Activated CD8-positive, alpha-beta memory T cell treated with anti-CD3 and anti-CD28 coated beads, Interleukin-2, amount 10 ng/mL, durations not matched to agents 7 days and 5 days (primary cell): ENCODE measurements at places on chromosomes 7 and 10. TPM values are rescaled to one million over a fixed set of nuclear protein-coding genes. Genes with fewer than 3 reads are reported as not detected.

DNA sequence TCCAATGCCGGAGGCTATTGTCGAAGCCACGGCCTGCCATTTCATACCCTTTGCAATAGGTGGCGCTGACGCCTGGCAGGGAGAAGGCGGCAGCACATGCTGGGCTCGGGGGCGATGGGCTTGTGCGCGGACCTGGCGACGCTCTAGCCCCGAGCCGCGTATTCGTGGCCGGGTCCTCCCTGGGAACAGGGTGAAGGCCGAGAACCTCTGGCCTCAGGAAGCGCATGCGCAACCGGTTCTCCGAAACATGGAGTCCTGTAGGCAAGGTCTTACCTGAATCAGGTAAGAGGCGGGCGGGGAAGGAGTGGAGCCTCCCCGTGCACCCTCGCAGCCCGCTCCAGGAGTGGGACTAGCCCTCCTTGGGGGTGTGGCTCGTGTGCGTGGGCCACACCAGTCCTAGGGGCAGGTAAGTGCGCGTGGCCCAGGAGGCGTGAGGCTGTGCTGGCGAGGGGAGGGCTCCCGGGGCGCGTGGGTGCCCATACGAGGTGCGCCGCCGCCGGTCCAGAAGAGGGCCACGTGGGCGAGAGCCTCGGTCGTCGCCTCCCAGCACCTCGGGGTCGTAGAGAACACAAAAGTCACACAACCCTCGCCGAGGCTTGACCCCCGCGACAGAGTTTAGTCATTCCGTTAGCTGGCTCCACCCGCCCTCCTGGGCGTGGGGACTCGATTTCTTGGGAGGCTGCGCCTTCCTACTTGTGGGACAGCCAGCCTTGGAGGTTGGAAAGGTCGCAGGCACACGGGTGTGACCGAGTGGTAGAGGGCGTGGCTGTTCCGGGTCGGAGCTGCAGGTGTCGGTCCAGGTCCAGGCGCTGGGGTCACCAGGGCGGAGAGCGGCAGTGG, 5.6 kb upstream of the MEST start:
- DNase-seq = peak; percentile 66

DNA sequence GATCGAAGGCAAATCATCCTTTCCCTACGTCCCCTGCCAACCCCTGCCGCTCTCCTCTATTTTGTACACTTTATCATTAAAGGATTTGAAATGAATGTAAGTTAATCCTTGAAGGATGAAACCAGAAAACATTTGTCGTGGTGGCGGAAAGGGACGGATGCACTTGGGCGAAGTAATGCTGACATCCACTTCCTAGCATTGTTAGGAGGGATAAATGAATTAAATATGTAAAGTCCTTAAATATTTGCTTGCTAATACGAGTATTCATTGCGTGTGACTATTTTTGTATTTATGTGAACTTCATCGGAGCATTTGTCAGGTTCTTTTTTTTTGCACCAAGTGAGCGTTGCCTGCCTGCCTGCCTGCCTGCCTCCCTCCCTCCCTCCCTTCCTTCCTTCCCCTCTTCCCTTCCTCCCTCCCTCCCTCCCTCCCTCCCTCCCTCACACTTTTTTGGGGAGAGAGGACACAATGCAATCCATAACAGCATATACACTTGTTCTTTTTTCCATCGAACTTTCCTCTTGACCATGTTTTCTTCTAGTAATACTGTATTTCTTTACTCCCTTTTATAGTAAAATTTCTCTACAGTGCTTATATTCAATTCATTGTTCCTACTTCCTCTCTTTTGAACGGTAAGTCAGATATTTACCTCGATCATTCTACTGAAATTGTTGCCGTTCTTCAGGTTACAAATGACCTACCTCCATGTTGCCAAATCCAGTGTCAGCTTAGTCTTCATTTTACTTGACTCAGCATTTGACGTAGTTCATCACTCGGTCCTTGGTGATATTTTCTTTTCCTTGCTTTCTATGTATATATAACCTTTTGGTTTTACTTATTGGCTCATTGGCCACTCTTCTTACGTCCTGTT, 831 bp downstream of the CCDC7 start:
- DNase-seq = no peak

- DNase-seq = no peak
Measured at GRCh38 chr7:17474724-17475344, 176.4 kb downstream of the AHR start.

DNA sequence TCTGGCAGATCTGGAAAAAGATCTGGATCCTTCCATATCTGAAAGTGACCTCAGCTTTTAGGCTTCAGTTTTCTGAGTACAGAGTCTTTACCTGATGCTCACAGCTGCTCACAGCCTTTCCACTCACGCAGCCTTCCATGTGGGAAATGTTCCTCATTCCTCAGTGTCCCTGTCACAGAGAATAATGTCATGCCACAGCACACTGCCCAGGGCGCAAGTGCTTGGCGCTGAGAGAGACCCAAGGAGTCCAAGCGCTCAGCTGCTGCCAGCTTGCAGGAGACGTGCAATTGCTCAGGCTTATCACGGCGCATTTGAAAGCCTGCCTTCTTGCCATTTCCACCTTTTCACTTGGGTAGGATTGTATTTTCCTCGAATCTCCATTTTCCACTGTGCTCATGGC, 271.9 kb upstream of the MKI67 start:
- DNase-seq = no peak

- DNase-seq = no peak
Measured at GRCh38 chr10:101565936-101566332, 22.1 kb downstream of the POLL start.

- DNase-seq = no peak
Measured at GRCh38 chr10:14477408-14477710, 146.6 kb upstream of the FRMD4A start.

DNA sequence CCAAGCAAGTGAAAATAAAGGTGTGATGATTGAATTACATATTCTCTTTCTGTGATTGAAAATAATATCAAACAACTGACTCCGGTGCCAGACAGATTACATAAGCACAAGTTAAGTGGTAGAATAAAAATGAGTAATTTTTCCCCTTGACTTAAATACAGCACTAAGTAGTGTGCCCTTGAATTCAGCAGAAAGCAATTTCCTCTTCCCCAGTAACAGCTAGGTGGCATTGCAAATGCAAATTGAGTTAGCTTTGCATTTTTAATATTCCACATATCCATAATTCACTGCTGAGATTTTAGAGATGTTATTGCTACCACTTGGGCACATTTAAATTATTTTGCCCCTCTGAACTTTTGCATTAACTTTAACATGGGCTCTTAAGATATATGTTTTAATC, 89.8 kb upstream of the NPVF start:
- no peak for DNase-seq

DNA sequence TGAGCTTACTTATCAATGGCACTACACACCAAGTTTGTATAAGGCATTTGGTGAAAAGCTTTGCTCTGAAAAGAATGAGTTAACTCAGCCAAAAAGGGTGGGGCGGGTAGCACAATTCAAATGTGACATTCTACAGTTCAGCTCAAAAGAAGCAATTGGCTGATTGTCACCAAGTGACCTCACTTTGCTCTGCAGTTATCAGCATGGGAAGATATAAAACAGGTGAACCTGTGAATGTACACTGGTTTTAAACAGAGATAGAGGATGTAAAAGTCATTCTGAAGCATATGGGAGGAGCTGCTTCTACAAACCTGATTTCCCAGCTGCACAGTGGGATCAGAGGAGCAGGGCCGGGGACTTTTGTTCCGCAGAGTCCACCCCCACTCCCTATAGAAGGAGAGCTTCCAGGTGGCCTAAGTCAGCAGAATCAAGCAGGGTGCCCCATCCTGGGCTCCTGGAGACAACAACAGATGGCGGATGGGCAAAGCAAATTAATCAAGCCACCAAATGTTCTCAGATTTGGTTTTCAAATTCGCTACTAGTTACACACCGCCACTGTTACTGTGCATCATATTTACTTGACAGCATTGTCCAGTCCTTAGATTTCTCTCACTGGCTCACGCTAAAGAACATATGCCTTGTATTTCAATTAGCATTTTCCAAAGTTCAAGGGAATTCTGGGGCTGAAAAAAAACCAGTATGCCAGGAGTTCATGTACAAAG, 27.5 kb upstream of the NPVF start:
- DNase-seq = no peak

GRCh38 chr7:141702047-141702567, at the start of gene DENND11:
Gene DENND11 (minus strand): TSS chr7:141702166. CDS start chr7:141702153, 13 bp downstream.
- peak; percentile 48 for DNase-seq

GRCh38 chr7:85074-85882, 107.1 kb upstream of the FAM20C start:
- DNase-seq = no peak

GRCh38 chr10:129601737-129602136, 134.7 kb downstream of the MGMT start:
- DNase-seq = no peak

DNA sequence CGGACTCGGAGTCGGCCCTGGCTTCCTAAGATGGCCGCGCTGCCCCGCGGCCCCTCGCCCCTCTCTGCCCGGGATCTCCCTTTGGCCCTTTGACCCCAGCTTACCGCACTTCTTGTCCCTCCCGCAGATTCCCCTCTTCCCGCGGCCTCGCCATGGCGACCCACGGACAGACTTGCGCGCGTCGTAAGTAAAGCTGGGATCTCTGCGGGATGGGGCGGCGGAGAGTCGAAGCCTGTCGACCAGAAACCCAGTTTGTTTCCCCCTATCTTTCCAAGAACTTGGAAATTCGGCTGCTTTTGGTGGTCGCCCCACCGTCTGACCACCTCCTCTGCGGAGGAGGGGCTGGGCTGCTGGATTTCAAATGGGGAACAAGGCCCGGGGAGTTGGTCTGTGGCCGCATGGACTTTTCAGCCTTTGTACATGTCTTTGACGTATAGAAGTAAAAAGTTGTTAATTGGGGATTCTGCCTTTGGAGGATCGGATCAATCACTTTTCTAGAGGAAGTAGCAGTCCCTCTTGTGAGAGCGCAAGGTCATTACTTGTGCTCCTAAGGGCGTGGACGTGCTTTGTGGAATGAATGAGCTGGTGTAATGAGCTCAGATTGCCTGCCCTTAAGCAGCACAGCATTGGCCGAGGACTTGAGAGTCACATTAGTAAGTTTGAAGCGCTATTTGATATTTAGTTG, 553 bp downstream of the VDAC2 start:
- DNase-seq = peak; percentile 64

DNA sequence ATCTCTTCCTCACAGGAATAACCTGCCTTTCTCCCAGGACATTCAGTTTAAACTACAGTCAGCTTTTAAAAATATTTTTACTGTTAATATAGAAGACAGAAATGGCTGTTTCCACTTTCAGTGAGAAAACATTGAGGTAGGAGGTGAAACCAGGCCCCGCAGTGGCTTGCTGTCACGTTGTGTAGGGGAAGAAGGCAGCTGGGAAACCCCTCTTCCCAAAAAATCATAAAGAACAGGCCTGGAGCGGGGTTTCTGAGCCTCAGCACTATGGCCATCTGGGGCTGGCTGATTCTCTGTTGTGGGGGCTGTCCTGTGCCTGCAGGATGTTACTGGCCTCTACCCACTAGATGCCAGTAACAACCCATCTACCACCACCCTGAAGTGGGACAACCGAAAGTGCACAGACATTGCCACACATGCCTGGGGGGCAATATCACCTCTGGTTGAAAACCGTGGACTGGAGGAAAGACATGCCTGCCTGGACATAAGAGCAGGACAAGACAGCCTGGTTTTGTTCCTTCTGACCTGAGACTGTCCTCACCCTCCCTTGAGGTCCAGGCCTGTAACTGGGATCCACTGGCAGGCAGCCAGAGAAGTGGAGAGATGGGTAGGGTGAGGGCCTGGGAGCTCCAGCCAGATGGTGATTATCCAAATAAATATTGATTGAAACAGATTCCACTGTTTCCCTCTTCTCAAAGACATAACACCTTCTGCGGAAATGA, 43.9 kb downstream of the KCNH2 start:
- DNase-seq = no peak

- no peak for DNase-seq
Measured at GRCh38 chr10:132408367-132408781, 11.4 kb downstream of the PWWP2B start.

DNA sequence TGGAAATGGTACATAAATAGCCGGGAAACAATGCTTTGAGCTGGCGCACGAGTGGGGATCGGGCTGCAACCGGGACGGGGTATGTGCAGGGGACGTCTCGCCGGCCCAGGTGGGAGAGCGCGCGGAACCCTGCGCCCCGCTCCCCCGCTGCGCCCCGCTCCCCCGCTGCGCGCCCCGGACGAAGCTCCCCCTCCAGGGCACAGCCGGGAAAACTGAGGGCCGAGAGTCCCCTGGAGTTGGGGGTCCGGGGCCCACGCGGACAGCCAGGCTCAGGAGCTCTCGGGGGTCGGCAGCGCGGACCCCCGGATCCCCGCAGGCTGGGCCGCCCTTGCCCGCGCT, 514 bp downstream of the RADIL start:
- no peak for DNase-seq

DNA sequence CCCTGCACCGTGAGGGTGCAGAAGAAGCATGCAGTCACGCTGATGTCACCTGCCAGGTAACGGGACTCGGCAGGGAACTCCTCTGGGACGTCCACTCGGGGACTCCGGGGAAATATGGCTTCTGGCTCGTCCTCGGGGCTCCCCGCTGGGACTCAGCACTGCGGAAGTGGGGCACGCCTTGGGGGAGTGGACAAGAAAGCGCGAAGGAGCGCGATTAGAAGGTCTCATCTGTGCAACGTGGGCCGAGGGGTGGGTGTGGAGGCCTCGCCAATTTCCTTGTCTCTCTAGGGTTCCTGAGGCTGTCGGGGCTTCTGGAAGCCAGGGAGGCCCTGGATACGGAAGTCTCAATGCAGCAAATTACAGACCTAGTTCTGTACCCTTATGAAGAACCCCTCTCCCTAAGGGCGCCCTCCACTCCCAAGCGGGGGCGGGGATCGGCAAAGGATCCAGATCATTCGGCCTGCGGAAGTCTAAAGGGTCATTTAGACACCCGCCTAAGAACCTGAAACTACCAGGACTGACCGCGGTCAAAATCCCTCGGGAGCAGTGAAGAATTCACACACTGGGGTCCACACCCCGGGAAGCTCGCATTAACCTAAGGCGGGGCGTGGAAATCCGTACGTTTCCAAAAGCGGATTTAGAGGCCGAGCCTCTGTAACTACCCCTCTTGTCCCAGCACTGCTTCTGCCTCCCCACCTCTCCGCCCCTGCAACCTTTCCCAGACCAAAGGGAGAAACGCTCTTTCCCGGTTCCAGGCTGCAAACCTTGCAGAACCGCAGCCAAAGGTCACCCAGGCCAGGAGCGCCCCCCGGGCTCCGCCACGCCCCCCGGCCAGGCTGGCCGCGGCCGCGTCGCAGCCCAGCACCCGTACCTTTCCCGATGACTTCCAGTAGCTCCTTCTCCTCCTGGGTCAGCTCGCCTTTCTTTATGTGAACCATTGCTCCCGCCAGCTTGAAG, 640 bp downstream of the ANKMY2 start:
- peak; percentile 81 for DNase-seq

The CD36 gene
- not detected for total RNA-seq

The AKR1C1 gene
- total RNA-seq = 0.32 TPM

The FAM237B gene
- total RNA-seq = not detected

The ZNF804B gene
- total RNA-seq = not detected

The TLX1 gene
- total RNA-seq = not detected

The SPRN gene
- not detected for total RNA-seq

The NANOS1 gene
- total RNA-seq = 0.28 TPM
